ENCODE measurements at places on chromosomes 2 and 18. TPM values are rescaled to one million over a fixed set of nuclear protein-coding genes. Genes with fewer than 3 reads are reported as not detected.
A peak's percentile ranks its signal among the peaks of the same experiment; 100 is the strongest.

- H3K4me1 ChIP-seq: no peaks in the 10 kb centered on the region
- no peaks in the 10 kb centered on the region for H3K27me3 ChIP-seq
- no peak overlapping the region for H3K4me3 ChIP-seq
- no peak for DNase-seq
Measured at GRCh38 chr2:8168876-8169424, 512.9 kb upstream of the ID2 start.

- H3K4me1 ChIP-seq: no peaks in the 10 kb centered on the region
- H3K27ac ChIP-seq: no peak overlapping the region
- no peak for DNase-seq
- no peaks in the 10 kb centered on the region for H3K27me3 ChIP-seq
Measured at GRCh38 chr18:77567205-77567604, 317.6 kb downstream of the GALR1 start.

DNA sequence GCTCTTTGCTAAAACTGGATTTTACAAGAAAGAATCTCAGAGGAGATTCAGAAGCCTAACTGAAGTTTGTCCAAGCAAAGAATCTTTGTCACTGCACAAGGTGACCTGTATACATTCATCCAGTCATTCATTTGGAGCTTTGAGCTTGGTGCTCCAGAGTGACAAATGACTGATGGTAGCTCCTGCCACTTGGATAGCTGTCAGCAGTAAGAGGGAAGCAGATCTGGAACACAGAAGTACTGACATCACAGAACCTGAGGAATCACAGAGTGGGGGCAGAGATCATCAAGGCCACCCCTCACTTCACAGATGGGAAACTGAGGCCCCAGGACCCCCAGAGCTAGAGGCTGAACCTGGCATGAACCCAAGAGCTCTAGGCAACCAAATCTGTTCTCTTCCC is 28.8 kb upstream of the IGFBP2 start:
- no peaks in the 10 kb centered on the region for H3K36me3 ChIP-seq
- peaks cover 10% of the 10 kb centered on the region for H3K4me1 ChIP-seq
- H3K27ac ChIP-seq: no peak overlapping the region
- no peaks in the 10 kb centered on the region for H3K27me3 ChIP-seq

DNA sequence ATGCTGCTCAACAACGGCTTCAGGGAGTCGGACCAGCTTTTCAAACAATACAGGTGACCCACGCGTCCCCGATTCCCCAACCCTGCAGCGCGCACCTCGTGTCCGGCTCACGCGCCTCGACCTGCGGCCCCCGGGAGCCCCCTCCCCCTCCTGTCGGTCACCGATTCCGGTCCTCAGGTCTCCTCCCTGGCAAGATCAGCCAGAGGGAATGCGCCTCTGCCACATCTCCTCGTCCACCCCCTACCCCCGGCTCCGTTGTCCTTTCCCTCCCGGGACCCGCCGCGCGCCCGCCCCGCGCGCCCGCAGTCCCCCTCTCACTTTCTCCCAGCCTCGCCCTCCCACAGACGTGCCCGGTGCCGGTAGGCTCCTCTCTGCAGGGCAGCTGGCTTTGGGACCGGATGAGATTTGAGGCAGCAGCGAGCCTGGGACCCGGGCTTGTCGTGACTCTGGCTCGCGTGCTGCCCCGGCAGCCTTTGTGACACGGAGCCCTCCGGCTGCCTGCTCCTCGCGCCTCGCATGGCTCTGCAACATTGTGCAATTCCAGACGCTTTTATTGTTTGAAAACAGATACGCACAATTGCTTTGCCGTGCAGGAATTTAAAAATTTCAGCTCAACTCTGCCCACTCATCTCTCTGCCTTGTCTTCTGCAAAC is 558 bp downstream of the TTC39C start:
- peak overlapping the region; percentile 98 for H3K4me3 ChIP-seq
- DNase-seq: peak; percentile 74
- no peaks in the 10 kb centered on the region for H3K4me1 ChIP-seq
- H3K36me3 ChIP-seq: no peaks in the 10 kb centered on the region

DNA sequence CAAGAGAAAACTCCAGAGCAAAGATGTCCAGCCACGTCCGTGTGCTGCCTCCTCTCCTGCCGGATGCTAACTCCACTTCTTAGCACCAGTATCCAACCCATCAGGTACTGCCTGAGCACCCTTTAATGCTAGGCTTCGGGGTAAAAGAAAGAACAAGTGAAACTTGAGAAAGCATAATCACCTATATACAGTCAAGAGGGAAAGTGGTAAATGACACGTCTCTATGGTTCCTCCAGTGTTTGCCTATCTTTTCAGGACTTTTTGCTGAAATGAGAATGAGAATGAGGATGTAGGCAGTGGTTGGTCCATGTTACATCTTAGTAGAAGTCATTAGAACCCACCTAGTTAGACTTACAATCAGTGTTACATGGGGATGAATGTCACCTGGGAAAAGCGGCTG is 47.9 kb downstream of the EPHA4 start:
- no peak for DNase-seq
- H3K4me1 ChIP-seq: peaks cover 22% of the 10 kb centered on the region
- no peaks in the 10 kb centered on the region for H3K36me3 ChIP-seq

TFPI gene
- total RNA-seq: 122 TPM

- H3K27ac ChIP-seq: no peak overlapping the region
- no peaks in the 10 kb centered on the region for H3K27me3 ChIP-seq
- no peak overlapping the region for H3K4me3 ChIP-seq
- no peak for DNase-seq
- no peaks in the 10 kb centered on the region for H3K4me1 ChIP-seq
Measured at GRCh38 chr2:196334710-196335109, 163.3 kb upstream of the STK17B start.

TRAK2 gene
- 30.0 TPM for total RNA-seq

L3MBTL4 gene
- total RNA-seq: 7.6 TPM

All from hepatocyte (in vitro differentiated cells).